Natural killer cell (primary cell): ENCODE measurements at places on chromosomes 11 and 22. TPM values are rescaled to one million over a fixed set of nuclear protein-coding genes. Genes with fewer than 3 reads are reported as not detected.

GRCh38 chr22:29840498-29840897, 2.4 kb upstream of the ASCC2 start:
- no peaks in the 10 kb centered on the region for H3K36me3 ChIP-seq
- peaks cover 14% of the 10 kb centered on the region for H3K4me1 ChIP-seq
- DNase-seq = no peak
- H3K27ac ChIP-seq = no peak overlapping the region

The CHRM1 gene
- not detected for total RNA-seq

The UBQLN3 gene
- total RNA-seq = 0.20 TPM

DNA sequence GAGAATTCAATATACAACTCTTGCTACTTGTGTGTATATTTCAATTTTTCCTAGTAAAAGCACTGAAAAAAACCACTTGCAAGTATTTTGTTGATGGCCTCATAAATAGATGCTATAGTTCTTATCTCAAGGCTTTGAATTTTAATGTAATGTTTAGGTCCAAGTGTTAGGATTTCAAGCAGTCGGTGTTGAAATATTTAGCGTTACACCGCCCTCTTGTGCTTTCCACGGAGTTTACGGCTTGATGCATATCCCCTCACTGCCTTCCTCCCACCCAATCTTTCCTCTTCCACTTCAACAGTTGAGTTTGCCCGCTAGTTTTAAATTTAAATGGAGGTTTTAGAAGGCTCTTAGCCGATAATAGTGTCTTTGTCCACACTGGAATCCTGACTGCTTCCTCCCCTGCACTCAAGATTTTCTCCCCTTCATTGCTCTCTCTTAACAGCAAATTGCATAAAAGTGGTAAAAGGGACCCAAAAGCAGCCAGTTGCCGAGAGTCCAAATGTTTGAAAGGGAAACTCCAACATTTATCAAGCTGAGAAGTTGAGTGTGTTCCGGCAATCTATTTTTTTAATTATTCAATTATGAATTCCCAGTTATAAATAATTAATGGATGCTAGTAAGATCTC, 25.9 kb upstream of the HTATIP2 start:
- H3K36me3 ChIP-seq = no peaks in the 10 kb centered on the region
- H3K27me3 ChIP-seq = peaks cover 15% of the 10 kb centered on the region
- no peak overlapping the region for H3K4me3 ChIP-seq
- DNase-seq = peak; percentile 23
- H3K4me1 ChIP-seq = no peaks in the 10 kb centered on the region

The KDELR3 gene
- total RNA-seq = not detected

- no peak for DNase-seq
- no peaks in the 10 kb centered on the region for H3K4me1 ChIP-seq
- H3K27ac ChIP-seq = no peak overlapping the region
- no peak overlapping the region for H3K4me3 ChIP-seq
- no peaks in the 10 kb centered on the region for H3K36me3 ChIP-seq
Measured at GRCh38 chr11:21615955-21616371, 576.9 kb upstream of the ANO5 start.

The OR2AG1 gene
- total RNA-seq = not detected

The RIC8A gene
- 153 TPM for total RNA-seq

- H3K27me3 ChIP-seq = peaks cover 36% of the 10 kb centered on the region
- H3K4me1 ChIP-seq = peaks cover 12% of the 10 kb centered on the region
- H3K36me3 ChIP-seq = no peaks in the 10 kb centered on the region
- no peak overlapping the region for H3K4me3 ChIP-seq
Measured at GRCh38 chr11:79439410-79439885, 1.4 kb downstream of the TENM4 start.

DNA sequence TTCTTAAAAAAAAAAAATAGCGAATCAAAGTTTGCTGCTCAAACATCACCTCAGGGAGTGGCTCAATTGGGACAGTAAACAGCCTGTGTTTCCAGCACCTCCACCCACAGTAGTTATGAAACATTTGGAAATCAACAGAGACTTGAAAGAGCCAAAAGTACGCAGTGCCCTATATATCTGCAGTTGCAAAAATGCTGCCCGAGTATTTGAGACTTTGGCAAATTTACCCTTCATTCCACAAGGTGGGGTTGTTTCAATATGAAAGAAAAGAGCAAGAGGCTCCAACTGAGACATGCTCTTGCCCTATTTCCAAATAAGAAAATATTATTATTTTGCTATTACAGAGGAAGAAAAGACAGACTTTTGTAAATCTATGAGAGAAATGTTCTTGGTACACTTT, 851.1 kb upstream of the RAG2 start:
- H3K4me3 ChIP-seq = no peak overlapping the region
- no peak overlapping the region for H3K27ac ChIP-seq
- H3K27me3 ChIP-seq = no peaks in the 10 kb centered on the region

- H3K27me3 ChIP-seq = no peaks in the 10 kb centered on the region
- peaks cover 78% of the 10 kb centered on the region for H3K4me1 ChIP-seq
- no peak for DNase-seq
- H3K4me3 ChIP-seq = peak overlapping the region; percentile 1
Measured at GRCh38 chr11:128508770-128509510, 78.4 kb downstream of the ETS1 start.
